Right renal cortex interstitium (tissue), 3 donors: ENCODE measurements at places on chromosomes 7 and 10. TPM values are rescaled to one million over a fixed set of nuclear protein-coding genes. Genes with fewer than 3 reads are reported as not detected.

GRCh38 chr10:100858747-100859483, 53.8 kb upstream of the SLF2 start:
- DNase-seq = no peak

DNA sequence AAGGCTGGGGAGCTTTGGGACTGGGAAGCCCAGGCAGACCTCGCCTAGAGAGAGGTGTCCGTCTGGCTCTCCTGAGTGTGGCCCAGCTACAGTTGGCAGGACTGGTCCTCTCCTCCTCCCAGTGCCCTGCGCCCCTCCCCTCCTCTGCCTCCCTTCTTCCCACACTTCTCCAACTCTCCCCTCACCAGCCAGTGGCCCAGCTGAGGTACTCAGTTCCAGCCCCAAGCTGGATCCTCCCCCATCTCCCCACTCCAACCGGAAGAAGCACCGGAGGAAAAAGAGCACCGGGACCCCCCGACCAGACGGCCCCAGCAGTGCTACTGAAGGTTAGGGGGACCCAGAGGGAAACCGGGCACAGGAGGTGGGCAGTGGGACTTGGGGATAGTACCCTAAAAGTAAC, 27.7 kb downstream of the GBX1 start:
- DNase-seq = no peak

GRCh38 chr7:45259966-45260646, 102.5 kb downstream of the RAMP3 start:
- no peak for DNase-seq

GRCh38 chr10:49329146-49329505, 30.2 kb downstream of the C10orf71 start:
- no peak for DNase-seq

DNA sequence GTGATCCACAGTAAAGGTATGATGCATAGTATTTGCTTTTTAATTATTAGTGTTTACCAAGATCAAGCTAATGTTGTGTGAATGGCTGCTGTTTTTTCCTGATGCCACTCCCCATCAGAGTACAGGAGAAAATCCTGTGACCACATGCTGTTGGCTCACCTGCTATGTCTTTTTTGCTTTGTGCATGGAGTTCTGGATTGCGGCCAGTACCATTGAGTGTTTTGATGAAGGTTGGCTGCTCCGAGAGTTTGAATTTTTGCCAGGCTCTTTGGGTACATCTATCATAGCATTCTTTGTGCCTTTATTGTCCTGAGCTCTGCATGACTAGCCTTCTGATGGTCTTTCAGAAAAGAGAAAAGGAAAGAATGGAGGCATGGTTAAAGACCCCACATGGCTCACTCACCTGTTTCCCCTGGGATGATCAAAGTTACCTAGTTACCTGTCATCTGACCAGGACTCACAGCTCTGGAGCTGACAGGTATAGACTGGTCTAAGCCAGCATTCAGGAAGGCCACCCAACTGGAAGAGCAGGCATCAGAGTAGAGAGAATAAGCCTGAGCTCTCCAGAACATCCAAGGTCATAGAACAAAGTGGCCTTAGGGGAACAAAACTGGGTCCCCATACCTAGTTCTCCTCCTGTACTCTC, 11.8 kb upstream of the SGPL1 start:
- DNase-seq = no peak

The MPP7 gene
- 9.5 TPM for polyA plus RNA-seq

The ZFYVE27 gene
- 22.6 TPM for polyA plus RNA-seq
